ENCODE measurements at places on chromosomes 5 and 9.
A peak's percentile ranks its signal among the peaks of the same experiment; 100 is the strongest.

- DNase-seq: no peak
Observed at GRCh38 chr9:111414406-111414805, 69.8 kb downstream of the ECPAS start.

GRCh38 chr9:88291856-88292255 lies 96.4 kb upstream of the SPIN1 start:
- no peak for DNase-seq

GRCh38 chr5:28580616-28581015 lies 1542.2 kb upstream of the CDH9 start:
- DNase-seq: no peak

GRCh38 chr9:115262477-115262876 lies 144.5 kb upstream of the TNC start:
- no peak for DNase-seq

- no peak for DNase-seq
Observed at GRCh38 chr9:117325831-117326230, 89.0 kb downstream of the ASTN2 start.

- no peak for DNase-seq
Observed at GRCh38 chr9:16119261-16120230, 566.7 kb downstream of the CCDC171 start.

GRCh38 chr5:168117469-168117868 lies 174.0 kb upstream of the WWC1 start:
- DNase-seq: no peak

DNA sequence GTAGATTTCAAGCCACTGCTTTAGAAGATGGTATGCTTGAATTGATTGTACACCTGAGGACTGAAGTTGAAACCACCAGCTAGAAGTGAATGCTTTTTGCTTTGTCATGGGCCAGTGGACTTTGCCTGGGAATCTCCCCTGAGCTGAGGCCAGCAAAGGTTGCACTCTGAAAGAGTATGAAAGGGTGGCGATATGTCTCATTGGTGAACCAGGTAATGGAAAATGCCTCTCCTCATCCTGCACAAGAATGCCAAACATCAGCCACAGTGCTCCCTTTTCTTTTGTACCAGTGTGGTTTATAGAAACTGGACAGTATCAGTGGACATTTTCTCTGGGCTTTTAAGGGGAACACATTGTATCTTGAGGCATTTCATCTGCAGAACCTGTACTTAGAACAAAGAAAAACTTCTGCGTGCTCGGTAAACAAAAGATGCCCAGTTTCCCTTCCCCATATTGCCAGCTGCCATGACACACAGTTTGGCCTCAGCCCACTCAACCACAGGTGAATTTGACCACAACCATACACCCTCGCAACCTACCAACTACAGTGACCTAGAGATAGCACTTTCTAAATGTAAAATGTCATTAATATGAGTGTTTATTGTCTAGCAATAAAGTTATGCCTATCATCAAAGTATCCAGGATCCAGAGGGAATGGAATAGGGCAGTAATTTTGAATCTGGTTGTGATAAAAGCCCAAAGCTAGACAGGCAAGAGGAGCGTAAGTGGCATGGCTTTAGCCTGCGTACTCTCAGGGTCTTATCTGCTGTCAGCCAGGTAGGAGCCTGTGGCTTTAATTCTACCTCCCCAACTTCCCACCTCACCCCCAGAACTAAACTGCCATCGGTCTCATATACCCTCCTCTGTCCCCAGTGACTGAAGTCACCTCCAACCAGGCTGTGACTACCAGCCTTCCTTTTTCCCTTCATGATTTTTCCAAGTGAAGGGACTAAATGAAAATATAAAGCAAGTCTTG lies 79.5 kb upstream of the LHFPL2 start:
- peak; percentile 93 for DNase-seq

- no peak for DNase-seq
Observed at GRCh38 chr9:72627956-72628540, 106.6 kb downstream of the TMC1 start.

GRCh38 chr5:54829676-54830535 lies 155.5 kb downstream of the ESM1 start:
- DNase-seq: no peak

GRCh38 chr5:139895647-139896046 lies 100.0 kb downstream of the PSD2 start:
- no peak for DNase-seq

DNA sequence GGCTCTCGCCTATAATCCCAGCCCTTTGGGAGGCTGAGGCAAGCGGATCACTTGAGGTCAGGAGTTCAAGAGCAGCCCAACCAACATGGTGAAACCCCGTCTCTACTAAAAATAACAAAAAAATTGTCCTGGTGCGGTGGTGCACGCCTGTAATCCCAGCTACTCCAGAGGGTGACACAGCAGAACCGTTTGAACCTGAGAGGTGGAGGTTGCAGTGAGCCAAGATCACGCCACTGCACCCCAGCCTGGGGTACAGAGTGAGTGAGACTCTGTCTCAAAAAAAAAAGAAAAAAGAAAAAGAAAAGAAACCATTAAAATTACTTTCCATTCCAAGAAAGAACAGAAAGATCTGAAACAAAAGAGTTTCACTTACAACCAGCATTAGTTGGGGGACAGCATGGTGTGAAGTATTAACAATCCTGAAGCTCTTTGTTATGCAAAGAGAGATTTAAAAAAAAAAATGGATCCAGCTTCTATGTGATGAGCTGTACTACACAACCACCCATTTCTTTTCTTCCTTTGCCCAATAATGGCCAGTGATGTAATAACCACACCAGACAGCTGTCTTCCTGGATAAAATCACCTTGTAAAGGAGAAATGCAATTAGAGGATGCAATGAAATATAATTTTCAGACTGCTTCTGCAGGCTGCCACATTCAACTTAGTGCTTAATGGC lies 76.9 kb downstream of the MED27 start:
- DNase-seq: no peak

DNA sequence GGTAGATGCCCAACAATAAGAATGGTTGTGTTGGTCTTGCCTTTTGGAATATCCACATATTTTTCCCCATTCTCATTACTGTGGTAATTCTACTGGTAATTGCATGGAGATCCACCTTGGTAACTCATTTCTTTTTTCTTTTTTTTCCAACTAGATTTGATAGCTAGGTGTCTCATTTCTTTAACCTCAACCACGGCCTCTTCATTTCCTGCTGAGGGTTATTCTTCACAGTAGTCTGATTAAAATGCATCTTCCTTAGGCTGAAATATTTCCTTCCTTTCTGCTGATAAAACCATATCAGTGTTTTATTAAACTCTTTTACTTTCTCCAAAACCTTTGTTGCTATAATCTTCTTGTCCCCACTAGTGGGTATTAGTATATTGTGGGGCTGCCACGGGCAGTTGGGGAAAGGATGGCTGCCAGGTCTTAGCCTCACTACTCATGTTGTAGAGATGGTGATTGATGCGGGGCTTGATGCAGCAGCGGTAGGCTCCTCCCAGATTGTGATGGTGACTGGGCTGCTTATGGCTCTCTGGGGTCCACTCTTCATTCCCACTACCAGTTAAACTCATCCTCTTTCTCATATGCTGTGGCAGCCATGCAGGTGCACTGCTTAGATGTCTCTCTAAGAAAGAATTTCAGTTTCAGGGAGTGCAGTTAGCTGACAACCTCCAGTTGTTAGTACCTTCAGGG lies 35.9 kb downstream of the KIF2A start:
- peak; percentile 19 for DNase-seq

GRCh38 chr9:115161446-115161845 lies 43.5 kb upstream of the TNC start:
- DNase-seq: no peak

DNA sequence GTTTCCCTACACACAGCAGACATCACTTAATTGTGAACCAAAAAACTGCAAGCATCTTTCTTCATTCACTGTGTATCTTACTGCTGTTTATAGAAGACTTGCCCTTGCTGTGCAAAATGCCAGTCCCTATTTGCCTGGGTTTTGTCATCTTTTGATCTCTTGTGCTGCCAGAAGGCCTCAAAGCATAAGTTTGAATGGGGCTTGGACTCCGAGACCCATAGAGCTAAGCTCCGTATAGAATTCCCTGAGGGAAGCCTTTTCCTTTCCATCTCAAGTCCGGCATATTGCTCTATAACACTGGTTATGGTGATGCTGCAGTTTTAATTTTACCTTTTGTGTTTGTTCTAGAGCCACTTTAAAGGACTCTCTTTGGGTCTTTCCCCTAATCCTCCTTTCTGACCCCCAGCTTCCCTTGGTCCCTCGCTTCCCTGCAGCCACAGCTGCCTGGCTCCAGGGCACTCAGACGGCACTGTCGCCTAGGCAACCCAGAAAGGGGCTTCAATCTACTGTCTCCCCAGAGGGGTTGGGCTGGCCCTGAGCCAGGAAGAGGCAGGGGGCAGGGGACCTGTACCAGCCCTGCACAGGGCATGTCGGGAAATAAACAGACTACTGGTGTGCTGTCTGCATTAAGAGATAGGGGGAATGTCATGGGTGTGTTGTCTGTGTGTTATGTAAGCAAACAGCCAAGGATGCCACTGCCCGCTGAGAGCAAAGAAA lies 73.4 kb upstream of the MELK start:
- no peak for DNase-seq

DNA sequence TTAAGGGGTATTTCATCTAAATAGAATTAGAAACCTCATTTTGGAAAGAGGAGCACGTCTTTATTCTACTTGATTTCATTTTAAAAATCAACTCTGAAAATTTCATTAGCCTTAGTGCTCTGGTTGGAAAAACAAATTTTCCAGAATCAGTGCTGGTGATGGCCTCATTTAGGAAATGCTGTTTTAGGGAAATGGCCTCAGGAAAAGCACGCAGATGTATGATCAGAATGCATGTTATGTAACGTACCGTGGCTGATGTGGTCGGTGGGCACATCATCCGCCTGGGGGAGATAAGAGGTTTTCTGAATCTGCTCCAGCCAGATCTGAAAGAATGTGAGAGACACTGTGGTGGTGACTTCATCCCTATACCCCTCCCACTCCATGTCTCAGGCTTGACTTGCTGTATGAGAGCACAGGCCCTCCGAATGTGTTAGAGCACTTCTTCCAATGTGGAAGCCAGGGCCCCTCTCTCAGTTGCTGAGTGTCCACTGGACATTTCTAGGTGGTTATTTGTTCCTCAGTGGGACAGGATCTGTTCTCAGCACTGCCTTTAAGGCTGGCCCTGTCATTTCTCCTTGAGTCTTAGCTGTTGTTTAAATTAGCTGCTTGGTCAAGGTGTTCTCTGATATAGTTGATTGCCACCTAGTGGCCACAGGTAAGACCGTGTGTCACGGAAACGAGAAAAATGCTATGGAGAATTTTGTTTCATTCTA lies 96.5 kb downstream of the ARHGAP26 start:
- peak; percentile 38 for DNase-seq

DNA sequence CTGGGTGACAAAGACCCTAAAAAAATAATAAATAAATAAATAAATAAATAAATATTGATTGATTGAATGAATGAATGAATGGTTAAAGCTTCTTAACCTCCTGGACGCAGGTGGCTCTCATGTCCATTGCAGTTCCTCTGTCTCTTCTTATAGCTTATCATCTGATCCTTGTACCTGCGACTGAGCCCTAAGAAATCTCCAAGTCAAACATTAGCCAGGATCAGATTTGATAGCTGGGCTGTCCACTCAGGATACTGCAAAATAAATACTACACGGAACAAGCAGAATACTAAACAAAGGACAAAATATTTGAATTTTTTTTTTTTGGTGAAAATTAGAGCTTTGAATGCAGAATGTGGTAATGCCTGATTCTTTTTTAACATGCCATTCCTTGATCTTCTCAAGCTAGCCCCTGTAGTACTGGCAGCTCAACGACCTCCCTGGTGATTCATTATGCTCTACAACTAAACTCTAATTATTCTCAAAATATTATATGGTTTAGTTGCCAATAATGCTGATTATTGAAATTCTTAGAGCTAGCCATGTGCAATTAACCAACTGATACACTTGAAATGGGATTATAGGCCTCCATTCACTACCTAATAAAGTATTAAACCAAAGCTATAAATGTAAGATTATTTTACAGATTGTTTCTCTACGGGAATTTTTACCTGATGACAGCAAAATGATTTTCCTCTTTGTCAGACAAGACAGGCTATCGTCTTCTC lies 9.9 kb upstream of the TMEM245 start:
- no peak for DNase-seq

GRCh38 chr5:36173426-36173825 lies 21.5 kb downstream of the SKP2 start:
- DNase-seq: no peak

- no peak for DNase-seq
Observed at GRCh38 chr9:31302620-31303418, 1081.6 kb upstream of the ACO1 start.

GRCh38 chr5:64315778-64316177 lies 150.1 kb downstream of the RNF180 start:
- no peak for DNase-seq

- DNase-seq: no peak
Observed at GRCh38 chr5:31861601-31862000, 222.7 kb downstream of the PDZD2 start.

DNA sequence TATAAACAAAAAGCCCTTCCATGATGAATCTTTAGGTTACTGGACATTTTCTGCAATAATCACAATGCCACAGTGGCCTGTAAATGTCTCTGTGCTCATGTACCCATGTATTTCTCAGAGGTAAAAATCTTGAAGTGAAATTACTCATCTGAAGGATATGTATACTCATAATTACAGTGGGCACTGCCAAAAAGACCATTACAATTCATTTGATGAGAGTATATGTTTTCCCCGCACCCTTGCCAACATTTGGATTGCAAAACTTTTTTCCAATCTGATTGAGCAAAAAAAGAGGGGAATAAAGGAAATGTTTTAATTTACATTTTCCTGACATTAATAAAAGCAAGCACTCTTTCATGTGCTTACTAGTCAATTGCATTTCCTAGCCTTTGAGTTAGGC lies 110.5 kb downstream of the EPB41L4A start:
- no peak for DNase-seq

DNA sequence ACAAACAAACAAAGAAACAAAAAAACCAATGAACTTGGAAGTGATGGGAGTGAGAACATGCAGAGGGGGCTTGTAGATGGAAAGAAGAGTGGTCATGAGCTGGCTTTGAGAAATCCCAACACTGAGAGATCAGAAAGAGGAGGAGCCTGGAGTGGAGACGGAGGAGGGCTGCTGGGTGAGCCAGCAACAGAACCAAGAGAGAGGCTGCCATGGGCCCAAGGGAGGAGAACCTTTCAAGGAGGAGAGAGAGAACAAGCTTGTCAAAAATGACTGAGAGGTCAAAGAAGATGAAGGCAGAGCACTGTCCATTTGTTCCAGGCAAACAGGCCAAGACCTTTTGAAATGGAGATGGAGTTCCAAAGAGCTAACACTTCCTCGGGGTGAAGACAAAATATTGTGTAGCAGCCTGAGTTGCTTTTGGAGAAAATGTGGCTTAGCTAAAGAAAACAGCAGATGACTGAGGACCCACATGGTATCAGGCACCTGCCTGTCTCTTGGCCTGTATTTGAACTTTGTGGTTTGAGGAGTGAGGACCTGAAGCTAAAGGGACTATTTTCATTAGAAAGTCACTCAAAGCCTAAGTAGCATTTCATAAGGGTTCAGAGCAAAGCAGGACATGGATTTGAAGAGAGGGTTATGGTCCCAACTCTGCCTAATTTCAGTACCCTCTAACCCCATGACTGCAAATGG lies 13.1 kb downstream of the NSG2 start:
- DNase-seq: no peak

Measured in GM12864 (cell line).